Bronchial epithelial cell (primary cell): ENCODE measurements at places on chromosomes 2 and 18. TPM values are rescaled to one million over a fixed set of nuclear protein-coding genes. Genes with fewer than 3 reads are reported as not detected.

Gene RAPH1
- total RNA-seq = 15.3 and 19.5 TPM in 2 replicates

Gene SIGLEC15
- total RNA-seq = 0.26 TPM in 1 of 2 replicates, not detected in the other

Gene SLC11A1
- total RNA-seq = 0.26 and 0.51 TPM in 2 replicates

Gene SFT2D3
- total RNA-seq = 3.2 and 5.0 TPM in 2 replicates
